Kidney epithelial cell (primary cell): ENCODE measurements at places on chromosomes 1 and 21. TPM values are rescaled to one million over a fixed set of nuclear protein-coding genes. Genes with fewer than 3 reads are reported as not detected.

The MMEL1 gene
- total RNA-seq, result 1.9 TPM in 1 of 2 replicates, not detected in the other

The CD1B gene
- total RNA-seq, result not detected in 2 replicates

The SLC45A1 gene
- 0.79 and 1.5 TPM in 2 replicates for total RNA-seq

The LCE3E gene
- not detected in 2 replicates for total RNA-seq

The SPRR3 gene
- total RNA-seq, result 1.1 TPM in 1 of 2 replicates, not detected in the other

The TLR5 gene
- 0.07 and 3.7 TPM in 2 replicates for total RNA-seq

The TNFRSF25 gene
- total RNA-seq, result 18.2 and 20.2 TPM in 2 replicates

The RNF186 gene
- not detected in 2 replicates for total RNA-seq

The SELENON gene
- total RNA-seq, result 50.8 and 65.6 TPM in 2 replicates

The SLFNL1 gene
- 0.41 TPM in 1 of 2 replicates, not detected in the other for total RNA-seq

The KCNH1 gene
- 11.6 and 14.3 TPM in 2 replicates for total RNA-seq

The LRIG2 gene
- total RNA-seq, result 7.7 and 8.3 TPM in 2 replicates

The AKNAD1 gene
- total RNA-seq, result 1.8 TPM in 1 of 2 replicates, not detected in the other

DNA sequence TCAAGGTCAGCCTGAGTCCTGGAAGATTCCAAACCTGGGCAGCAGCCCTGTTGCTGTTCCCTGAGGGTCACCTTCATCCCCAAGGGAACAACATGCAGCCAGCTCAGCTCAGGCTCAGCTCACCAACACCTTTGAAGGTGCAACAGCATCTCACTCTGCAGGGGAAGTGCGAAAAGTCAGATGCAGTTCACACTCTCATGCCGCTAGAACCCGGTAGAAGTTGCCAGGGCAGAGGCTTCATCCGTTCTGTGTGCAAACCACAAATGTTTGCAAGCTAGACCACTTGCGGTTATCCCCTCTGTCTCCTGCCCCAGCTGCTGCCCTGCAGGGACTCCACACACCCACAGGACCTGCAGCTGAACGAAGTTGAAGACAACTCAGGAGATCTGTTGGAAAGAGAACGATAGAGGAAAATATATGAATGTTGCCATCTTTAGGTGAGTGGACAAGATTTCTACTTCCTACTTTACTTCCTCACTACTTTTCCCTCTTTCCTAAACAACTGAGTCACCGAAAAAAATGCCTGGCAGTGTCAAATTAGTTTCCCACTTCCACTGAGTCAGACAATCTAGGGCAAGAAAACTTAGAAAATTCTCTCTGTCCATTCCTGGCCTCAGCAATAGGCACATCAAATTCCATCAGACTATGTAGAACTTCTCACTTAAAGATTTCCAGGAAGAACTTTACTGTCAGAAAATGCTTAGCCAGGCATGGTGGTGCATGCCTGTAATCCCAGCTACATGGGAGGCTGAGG lies 1.8 kb upstream of the FCRL6 start:
- DNase-seq, result no peak

DNA sequence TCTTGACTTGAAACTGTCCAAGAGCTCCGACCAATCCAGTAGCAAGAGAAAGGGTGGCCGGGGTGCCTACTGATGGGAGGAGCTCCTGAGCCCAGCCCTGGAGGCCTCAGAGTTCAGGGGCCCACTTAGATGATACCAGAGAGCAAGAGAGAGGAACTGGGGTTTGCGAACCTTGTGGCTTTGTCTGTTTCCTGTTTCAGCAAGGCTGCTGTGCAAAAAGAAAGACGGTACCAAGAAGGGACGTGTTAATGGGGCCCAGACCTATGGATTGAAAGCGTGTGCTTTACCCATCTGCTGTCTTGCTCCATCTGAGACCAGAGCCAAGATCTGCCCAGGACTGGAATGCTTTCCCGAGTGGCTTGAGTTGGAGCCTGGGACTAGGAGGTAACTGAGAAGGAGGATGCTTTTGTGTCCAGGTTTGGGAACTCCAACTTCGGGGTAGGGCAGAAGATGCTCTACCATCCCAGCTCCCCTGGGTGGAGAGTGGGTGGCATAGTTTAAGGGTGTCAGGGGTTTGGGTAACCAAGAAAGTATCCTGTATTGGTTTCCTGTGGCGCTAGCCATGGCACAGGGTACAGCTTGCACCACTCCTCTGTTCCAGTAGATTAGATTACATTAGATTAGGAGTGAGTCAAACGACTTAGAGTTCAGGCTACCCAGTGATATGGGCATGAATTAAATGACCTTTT lies at the start of gene TRAF3IP3:
Gene TRAF3IP3, plus strand, starts transcription at position 128 of the 689 bp plus-strand sequence. CDS start 3,987 bp downstream, outside the sequence.
- no peak for DNase-seq

- no peak for DNase-seq
Measured at GRCh38 chr1:4736254-4736653, 81.8 kb downstream of the AJAP1 start.

- DNase-seq, result no peak
Measured at GRCh38 chr1:224784265-224785039, 145.0 kb upstream of the DNAH14 start.

DNA sequence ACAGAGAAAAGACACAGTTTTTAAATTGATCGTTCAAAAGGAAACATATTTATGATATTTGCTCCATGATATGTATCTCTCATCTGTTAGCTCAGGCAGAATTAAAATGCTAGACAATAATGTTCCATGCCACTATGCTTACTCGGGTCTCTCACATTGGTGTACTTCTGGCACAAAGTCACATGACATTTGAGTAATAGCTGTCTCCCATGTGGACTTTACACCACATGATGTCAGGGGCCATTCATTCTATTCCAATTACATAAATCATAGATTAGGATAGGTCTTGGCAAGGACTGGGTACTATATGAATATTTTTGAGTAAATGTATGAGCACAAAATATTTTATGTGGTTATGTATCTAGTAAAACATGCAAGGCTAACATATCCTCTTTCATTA lies 648.4 kb downstream of the PLA2G4A start:
- DNase-seq, result no peak

DNA sequence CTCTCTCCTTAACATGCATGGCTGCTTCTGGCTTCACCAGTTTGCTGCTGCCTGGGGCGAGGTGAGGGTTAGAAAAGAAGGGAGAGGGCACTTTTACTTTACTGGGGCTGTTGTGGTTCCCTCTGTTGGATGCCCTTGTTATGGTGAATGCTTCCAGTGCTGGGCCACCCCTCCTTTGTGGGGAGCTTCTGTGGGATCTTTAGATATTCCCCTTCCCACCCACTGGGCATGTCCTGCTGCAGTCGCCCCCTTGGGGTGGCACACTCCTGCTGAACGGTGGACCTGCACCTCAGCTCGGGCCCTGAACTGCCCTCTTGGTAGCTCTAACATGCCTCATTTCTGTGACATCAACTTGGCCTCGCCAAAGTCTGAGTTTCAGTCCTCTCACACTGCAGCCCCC lies 6.0 kb downstream of the TNN start:
- DNase-seq, result no peak

DNA sequence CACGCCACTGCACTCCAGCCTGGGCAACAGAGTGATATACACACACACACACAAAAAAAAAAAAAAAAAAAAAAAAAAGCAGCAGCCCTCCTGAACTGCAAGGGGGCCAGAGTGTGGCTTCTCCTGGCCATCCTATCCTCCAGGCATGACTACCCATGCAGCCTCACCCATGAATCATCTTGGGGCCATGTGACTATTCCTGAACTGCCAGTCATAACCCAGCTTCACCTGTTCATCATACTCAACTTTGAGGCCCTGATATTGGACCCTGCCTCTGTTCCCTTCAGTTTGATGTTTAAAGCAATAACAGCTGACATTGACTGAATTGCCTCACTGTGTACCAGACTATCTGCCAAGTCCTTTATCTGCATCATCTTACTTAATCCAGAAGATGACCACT lies 2.8 kb upstream of the HPCAL4 start:
- DNase-seq, result no peak

DNA sequence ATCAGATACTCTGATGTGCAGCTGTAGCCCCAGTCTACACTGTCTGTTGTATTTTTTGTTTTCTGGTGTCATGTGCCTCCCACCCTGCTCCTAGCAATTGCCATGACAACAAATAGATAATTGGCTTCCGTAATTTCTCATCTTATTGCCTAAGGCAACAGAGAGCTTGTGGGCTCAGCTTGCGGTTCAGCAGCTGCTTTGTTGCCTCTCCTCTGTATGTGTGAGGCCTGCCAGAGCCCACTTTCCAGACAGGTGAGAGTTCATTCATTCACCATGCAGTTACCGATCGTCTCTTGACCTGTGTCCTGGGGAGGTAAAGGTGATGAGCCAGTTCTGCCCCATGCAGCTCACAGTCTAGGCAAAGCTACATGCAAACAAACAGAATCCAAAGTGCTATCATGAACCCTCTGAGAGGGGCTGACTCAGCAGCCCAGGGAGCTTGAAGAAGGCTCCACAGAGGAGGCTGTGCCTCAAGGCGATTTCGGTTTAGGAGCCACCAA lies 11.9 kb downstream of the LGALS8 start:
- DNase-seq, result no peak

- no peak for DNase-seq
Measured at GRCh38 chr1:34019741-34020552, 145.1 kb downstream of the CSMD2 start.

- DNase-seq, result no peak
Measured at GRCh38 chr1:28132171-28133167, 44.0 kb downstream of the PTAFR start.

DNA sequence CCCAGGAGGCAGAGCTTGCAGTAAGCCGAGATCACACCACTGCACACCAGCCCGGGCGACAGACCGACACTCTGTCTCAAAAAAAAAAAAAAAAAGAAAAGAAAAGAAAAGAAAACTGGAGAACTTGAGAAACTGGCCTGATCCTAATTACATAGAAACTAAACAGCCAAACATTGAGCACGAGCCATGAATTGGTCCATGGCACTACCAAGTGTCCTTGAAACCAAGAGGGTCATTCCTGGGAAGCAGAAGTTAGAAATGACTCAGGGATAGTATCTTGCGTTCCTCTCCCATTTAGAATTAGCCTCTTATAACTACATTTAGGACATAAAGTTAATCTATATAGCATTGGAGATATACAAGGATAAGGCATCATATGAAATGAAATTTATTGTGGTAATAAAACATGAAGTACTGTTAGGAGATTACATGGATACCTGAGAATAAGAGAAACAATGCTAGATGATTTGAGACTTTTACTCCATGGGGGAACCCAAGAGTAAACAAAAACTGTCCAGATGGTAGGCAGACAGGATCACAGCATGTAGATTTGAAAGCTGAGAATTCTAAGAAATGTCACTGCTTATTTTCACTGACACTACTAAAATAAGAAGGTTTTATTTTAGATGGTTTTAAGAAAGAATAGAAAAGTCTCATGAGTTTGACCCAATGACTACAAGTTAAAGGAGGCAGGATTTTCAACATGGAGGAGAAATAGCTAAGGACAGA lies 39.5 kb upstream of the CPLANE2 start:
- no peak for DNase-seq

DNA sequence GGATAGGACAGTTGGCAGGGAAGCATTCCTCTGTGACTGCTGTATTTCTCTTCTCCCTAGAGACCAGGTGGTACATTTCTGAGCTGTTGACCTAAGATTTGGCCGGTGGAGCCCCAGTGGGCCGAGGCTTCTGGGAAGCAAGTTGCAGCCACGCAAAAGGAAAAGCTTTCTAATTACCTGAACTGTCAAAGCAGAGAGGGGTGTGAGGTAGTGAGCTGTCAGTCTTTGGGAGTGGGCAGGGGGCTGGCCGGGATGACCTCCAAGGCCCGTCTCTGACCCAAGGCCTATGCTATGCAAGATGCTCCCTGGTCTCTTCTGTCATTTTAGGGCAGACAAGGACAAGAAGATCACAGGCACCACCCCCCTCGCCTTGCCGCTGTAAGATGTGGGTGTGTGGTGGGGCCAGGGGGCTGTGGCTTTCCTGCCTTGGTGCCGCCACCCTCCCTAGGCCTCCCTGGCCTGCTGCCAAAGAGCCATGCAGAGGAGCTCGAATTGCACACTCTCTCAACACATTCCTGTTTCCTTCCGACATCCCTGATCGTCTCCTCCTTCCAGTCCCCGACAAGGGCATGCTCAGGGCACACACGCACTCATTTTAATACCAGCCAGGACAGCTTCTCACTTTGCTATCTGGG lies 7.7 kb downstream of the PADI1 start:
- no peak for DNase-seq

DNA sequence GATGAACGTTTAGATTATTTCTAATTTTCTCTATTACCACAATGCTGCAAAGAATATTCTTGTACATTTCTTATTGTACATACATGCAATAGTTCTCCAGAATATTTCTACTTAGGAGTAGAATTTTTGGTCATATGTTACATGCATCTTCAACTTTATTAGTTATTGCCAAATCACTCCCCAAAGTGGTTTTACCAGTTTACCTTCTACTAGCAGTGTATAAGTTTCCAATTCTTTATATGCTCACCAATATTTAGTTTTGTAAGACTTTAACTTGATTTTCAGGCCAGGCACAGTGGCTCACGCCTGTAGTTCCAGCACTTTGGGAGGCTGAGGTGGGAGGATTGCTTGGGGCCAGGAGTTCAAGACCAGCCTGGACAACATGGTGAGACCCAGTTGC lies 55.4 kb downstream of the SNRPE start:
- no peak for DNase-seq

DNA sequence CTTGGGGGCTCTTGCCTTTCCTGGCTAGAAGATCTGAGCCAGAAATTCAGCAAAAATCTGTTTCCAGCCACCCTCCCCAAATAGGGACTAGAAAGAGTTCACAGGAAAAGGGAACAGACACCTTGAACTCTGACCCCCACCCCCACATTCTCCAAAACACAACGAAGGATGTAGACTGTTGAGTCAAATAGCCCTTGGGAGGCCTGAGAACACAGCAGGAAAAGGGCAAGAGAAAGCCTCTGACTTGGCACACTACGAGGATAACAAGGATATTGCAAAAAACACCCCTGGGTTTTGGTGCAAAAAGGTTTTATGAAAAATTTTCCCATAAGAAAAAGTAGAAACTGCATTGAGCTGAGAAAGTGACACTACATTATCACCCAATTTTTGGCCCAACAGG lies 1.9 kb upstream of the YRDC start:
- DNase-seq, result no peak

DNA sequence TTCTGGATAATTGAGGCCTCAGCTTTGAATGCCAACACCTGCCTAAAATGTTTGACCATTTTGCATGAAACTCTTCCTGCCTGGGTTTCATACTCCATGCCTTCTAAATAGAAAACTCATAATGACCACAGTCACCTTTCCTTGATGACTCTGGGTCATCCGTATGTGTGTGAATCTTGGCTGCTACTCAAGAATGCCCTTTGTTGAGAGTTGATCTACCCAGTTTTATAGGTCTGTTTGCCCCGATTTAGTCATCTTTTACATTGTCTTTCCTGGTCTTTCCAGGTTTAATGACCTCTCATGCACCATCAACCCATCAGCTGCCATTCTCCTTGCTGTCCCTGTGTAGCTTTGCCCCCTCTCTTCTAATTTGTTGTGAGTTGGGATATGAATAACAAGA lies 2.7 kb upstream of the SLC5A9 start:
- DNase-seq, result no peak

GRCh38 chr1:218614031-218614430 lies 268.9 kb downstream of the TGFB2 start:
- DNase-seq, result no peak

- DNase-seq, result no peak
Measured at GRCh38 chr1:232904131-232904530, 46.3 kb upstream of the NTPCR start.

- DNase-seq, result peak; percentile 31
Measured at GRCh38 chr1:183567584-183567983, 22.7 kb downstream of the NCF2 start.

- DNase-seq, result no peak
Measured at GRCh38 chr1:226350519-226350865, 41.5 kb upstream of the LIN9 start.

GRCh38 chr1:2310332-2311183 lies 80.8 kb downstream of the MORN1 start:
- DNase-seq, result no peak

GRCh38 chr1:211875541-211875940 lies 45.0 kb upstream of the LPGAT1 start:
- DNase-seq, result no peak

- DNase-seq, result no peak
Measured at GRCh38 chr1:193210996-193211395, 24.6 kb upstream of the B3GALT2 start.
